Muscle of leg (tissue), 16 donors: ENCODE measurements at places on chromosomes 7 and 10. TPM values are rescaled to one million over a fixed set of nuclear protein-coding genes. Genes with fewer than 3 reads are reported as not detected.

GRCh38 chr7:118517275-118517674 is 292.8 kb downstream of the ANKRD7 start:
- no peak for DNase-seq

DNA sequence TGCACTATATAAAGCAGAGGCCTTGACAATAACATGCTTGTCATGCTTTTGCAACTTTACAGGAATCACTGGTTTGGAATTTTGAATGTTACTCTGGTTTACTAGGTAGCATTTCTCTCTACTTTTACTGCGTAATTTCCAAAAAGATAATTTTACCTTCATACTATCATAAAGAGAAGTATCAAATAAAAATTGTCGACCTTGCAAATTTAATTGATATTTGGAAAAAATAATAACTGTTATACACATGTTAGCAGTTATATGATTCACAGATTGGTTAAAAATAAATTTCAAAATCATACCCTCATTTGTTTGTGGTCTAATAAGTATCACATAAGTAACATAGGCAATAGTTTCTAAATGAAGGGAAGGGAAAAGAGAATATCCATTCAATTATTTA is 228.5 kb upstream of the CACNA2D1 start:
- no peak for DNase-seq

DNA sequence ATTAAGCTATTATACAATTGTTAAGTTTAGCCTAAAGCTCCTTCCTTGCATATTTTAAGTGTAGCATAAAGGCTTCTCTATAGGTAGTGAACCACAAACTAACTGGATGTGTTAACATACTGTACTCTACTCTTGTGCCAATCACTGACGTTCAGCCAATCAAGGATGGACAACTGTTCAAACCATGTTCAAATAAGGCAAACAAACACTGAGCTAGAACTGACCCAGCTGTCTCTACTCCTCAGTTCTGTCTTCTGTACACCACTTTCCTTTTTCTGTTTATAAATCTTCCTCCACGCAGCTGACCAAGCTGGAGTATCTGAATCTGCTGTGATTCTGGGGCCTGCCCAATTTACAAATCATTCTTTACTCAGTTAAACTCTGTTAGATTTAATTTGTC is 188.7 kb upstream of the MBL2 start:
- peak; percentile 21 for DNase-seq

- DNase-seq: peak; percentile 76
These were observed 23.5 kb upstream of the GPR141 start for GRCh38 chr7:37659971-37660565.

DNA sequence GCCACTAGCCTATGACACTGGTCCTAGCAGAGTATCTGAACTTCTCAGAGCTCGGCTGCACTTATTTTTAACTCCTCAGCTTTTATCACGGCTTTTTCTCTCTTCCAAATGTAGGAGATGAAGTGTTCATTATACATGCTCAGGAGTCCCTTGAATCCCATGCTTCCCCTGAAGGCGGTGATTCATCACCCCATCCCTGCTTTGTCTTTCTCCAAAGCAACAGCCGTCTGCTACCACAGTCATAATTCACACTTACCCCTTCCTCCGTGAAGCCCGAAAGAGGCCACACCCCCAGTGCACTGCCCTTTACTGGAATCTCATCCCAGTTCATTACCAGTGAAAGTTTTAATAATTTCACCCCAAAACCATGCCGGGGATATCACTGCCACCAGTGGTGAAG is 301.5 kb upstream of the SHH start:
- no peak for DNase-seq

GRCh38 chr7:133853706-133854276 is 273.3 kb upstream of the LRGUK start:
- DNase-seq: peak; percentile 14

DNA sequence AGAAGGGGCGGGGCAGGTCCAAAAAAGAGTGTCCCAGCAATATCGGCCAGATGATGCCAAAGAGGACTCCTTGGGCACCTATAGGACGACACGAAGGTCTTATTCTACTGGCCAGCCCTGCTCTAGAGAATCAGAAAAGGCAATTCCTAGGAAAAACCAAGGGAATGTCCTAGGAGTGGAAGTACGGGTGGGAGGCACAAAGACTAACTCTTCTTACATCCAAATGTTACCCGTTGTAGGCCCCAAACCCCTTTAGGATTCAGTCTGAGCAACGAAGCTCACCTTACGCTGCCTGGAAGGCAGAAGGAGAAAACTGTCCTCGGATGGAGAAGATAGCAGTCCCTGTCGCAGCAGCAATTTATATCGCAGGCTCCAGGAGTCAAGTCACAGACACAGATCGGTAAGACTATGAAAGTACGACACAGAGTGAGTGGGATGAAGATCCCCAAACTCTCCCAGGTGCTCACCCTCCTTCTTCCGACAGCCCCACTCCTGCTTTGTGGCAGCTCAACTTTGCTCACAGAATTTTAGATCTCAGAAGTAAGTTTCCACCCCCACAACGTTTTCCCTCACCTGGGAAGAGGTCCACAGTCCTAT is 558 bp downstream of the TCTN3 start:
- DNase-seq: no peak

DNA sequence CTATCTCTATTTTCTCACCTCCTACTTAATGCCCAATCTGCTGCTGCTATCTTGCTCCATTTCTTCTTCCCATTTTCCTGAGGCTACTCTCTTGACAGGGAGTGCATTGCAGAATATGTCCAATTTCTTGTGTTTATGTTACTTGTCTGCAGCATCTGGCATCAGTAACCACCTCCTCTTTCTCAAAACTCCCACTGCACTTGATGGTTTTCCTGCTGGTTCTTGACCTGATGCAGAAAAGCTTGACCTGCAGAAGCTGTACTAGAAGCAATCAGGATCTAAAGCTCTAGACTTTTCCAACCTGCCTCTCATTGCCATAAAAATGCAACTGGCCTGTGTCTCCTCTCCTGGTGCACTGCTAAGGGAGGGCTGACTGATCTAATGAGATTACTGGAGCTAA is 287.8 kb downstream of the ZEB1 start:
- no peak for DNase-seq

DNA sequence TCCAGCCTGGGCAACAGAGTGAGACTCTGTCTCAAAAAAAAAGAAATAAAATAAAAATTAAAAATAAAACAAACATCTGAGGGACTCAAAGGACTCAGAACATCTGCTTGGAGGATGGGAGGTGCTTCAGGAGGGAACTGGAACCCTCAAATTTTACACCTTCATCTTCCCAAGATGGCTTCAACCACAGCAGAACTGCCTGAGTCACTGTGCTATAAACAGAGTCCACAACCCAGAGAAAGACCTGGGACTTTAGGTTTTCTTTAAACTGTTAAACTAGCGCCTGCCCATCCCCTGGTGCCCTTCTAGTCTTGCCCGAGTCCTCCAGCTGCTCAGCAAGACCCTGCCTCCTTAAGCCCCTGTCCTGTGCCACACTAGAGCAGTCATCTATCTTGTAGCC is 40.8 kb downstream of the RGS10 start:
- DNase-seq: no peak

DNA sequence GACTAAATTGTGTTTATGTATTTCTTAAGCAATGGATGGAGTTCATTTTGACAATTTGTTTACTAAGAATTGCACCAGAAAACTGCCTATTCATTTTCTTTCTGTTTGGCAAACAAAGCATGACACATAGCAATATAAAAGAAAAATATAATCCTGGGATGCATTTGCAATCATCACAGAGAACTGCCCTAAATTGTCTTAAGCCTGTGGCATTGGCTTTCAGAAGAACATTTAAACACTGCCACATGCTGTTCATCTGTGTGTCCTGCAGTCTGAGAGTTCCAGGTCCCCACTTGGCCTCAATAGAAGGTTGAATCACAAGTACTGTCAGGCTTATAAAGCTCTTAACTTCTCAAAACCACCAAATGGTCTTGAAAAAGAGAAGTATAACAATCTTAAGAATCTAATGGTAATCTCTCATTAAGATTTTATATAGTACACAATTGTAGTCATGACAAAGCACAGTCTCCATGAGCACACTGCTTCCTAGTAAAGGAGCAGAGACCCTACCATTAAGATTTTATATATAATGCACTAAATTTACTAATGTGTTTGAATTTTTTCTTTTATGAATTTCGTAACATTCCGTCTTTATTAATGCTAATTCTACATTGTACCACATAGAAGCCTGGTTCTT is 29.9 kb downstream of the RNLS start:
- DNase-seq: peak; percentile 80

DNA sequence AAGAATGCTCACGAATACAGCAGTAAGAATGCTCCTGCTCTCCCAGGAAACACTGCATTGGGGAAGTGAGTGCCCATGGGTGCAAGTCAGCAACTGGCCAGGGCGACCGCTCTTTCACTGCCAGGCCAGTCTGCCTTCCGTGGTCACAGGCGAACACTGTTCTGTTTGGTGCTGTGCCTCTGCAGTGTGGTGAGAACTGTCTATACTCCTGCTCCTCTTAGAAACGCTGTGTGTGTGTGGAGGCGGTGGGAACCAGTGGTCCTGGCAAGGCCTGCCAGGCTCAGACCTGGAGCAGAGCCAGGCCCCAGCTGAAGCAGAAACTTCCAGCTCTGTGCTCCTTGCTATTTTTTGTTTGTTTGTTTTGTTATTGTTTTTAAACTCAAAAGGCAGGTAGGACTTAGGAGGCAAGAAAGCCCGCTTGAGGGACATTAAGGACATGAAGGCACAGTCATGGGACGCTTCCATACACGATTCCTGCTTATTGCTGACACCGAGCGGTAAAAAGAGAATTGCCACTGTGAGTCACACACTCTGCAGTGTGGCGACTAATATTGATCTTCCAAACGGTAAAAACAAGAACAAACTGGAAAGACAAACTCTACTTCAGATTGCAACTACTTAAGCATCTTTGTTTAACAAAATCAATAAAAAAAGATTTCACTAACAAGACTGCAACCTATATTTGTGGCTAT is 430.8 kb downstream of the DNAJB6 start:
- no peak for DNase-seq

DNA sequence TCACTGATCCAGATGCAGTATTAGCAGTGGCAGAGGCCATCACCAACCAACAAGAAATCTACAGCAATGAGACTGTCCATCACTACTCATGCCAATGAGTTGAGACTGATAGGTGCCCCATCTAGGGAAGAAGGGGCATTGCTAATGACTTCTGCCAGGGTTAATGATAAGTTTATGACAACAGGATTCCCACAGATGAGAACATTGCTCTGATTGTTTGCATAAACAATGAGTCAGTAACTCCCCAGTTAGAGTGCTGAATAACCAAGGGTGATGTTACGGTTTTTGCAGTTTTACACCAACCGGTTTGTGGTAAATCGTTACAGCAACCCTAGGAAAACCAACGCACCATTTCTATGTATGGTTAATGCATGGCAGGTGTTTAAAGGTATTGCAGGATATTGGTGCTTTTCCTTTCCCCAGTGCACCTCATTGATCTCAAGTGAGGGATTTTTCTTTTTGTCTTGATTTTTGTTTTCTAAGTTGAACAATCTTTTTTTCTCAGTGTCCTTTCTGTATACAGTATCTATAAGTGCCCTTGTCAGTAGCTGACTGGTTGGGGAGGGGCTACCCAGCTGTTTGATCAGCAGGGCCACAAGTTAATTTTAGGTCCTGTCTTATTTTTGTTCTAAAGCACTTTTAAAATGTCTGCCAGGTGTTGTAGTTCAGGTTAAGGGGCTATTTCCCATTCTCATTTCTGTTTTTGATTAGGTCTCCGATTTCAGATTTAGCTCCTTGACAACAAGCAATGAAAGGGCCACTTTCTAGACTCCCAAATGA is 3.9 kb upstream of the CSGALNACT2 start:
- no peak for DNase-seq

- no peak for DNase-seq
These were observed 471.6 kb downstream of the SH2D4B start for GRCh38 chr10:81009296-81009695.

DNA sequence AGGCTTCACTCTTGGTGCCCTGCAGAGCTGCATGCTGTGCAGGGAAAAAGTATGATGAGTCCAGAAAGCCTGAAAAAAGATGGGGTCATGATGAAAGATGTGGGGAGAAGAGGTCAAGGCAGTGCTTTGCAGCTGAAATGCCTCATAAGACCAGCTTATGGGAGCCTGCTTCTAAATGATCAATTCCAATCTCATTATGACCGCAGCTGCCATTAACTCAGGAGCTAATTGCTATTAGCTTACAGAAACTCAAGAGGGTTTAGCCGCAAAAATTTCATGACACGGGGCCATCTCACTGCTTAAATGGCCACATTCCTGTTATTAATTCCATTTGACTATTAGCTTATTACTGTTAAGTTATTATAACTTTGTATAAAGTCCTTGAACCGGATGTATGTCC is 502.9 kb upstream of the ZMIZ1 start:
- DNase-seq: no peak

DNA sequence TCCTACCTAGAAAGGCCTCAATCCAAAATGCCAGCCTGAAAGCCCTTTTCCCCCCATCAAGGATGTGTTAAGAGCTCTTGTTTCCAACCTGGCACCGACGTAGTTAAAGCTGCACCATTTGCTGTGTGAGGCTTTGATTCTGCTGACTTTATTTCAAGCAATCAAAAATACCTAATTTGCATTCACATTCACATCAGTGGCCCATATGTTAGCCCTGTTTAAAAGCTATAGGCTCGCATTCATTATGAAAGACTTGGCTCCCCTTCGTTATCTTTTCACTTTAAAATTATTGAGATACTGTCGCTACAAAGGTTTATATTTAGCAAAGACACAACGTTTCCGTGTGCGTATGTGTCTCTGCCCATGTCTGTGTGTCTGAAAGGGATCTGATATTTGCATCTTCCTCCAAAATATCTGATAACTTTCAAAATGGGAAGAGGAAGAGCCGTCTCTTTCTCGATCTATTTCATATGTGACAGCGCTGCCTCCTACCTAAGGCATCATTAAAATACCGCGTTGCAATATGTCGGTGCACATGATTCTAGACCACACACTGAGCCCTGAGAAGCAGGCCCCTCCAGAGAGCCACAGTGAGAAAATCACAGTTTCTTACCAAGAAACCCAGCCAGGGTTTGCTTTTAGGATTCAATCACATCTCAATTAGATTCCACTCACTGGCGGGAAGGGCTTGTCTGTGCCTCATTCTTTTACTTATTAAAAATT is 57.1 kb upstream of the ITPRID1 start:
- DNase-seq: no peak

GRCh38 chr7:42207420-42207819 is 29.6 kb downstream of the GLI3 start:
- peak; percentile 46 for DNase-seq

GRCh38 chr10:47296156-47296894 is 3.7 kb upstream of the GDF10 start:
- DNase-seq: peak; percentile 42

DNA sequence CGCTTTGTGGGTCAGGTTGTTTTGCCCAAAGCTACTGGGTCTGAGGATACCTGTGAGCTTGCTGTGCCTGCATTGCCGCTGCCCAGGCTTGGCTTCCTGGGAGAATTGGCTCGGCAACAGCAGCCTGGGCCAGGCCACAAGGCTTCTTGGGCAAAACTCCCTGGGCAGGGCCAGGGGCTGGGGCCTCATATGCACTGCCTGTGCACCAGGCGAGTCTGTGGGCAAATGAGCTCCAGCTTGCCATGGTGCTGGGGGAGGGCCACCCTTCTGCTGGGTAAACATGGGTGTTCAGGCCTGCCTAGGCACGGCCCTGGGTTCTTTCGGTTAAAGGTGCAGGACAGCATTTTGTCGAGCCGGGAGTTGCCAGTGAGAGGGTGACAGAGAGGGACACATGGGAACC is 19.4 kb downstream of the ZMIZ1 start:
- DNase-seq: no peak

- DNase-seq: peak; percentile 41
These were observed 70.8 kb upstream of the FAM204A start for GRCh38 chr10:118412932-118413331.

GRCh38 chr10:28496017-28496416 is 36.9 kb upstream of the WAC start:
- no peak for DNase-seq

FXYD4 gene
- 0.44 TPM for total RNA-seq

THSD7A gene
- total RNA-seq: 3.8 TPM

PGAM2 gene
- 412 TPM for total RNA-seq
